ENCODE measurements at places on chromosomes 2 and 18.

- DNase-seq = no peak
These were observed 139.9 kb upstream of the ZEB2 start for GRCh38 chr2:144659731-144660275.

DNA sequence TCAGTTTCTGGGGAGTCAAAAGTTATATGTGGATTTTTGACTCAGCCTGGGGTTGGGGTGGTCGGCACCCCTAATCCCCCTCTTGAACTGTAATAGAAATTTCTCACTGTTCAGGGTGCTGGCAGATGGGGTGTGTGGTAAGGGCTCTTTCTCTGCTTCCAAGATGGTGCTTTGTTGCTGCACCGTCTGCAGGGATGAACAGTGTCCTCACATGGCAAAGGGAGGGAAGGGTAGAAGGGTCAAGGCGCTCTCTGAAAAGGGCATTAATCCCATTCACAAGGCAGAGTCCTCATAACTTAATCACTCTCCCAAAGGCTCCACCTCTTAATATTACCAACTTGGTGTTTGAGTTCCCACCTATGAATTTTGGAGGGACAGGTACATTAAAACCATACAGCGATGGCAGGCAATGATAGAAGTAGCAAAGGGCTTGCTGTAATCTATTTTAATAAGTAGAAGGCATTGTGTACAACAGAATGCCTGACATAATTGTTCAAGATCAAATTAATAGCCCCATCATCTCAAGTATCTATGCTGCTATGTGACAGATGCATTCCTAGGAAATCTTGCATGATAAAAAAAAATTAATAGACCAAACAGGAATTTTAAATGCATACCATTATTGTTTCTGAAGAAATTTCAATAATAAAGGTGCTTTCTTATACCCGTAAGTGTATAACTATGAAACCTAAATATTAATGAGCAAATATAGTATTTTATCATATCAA, 28.1 kb downstream of the MMADHC start:
- no peak for DNase-seq

- DNase-seq = no peak
These were observed 28.0 kb upstream of the PMAIP1 start for GRCh38 chr18:59871711-59872362.

DNA sequence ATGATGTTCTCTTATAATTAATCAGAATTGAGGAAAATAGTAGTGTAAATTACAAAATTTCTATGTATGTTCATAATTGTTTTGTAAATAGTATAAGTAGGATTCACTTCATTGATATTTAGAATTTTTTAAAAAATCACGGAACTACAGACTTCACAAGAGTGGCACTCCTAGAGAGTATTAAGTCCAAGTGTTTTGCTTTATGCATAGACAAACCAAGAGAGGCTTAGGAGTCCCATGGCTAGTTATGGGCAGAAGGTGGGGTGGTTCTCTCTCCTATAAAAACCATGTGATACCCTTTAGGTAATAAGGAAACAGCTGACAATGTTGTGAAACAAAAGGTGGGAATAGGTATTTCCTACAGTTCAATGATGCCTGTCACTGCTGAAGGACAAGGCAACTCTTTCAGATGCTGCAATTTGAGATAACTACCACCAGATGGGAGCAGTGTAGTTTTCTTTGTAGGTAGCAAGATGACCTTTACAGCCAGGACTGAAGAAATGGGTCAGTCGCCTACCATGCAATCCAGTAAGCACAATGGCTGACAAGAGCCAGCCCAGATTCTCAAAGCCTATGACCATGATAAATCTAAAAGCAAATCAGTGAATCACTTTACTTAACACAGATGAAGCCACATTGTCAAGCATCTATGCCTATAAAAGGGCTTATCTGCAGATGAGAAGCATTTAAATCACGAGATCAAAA, 83.9 kb downstream of the AAK1 start:
- peak; percentile 72 for DNase-seq

DNA sequence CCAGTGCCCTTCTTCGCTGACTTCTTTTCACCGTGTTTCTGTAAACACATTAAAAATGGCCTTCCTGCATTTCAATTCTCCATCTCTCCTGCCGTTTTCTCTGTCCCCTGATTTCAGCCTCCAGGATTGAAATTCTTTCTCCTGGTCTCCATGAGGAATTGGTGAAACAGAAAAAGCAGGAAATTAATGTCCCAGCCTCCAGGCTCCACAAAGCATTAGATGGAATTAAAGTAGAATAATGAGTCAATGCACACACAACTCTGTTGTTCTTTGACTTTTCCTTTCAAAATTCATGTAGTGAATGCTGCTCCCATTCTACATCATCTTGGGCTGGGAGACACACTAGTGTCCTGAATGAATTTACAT, 209.5 kb downstream of the KLHL29 start:
- DNase-seq = no peak

Data from SK-N-DZ (cell line).